ENCODE measurements at places on chromosomes 3 and 15.

DNA sequence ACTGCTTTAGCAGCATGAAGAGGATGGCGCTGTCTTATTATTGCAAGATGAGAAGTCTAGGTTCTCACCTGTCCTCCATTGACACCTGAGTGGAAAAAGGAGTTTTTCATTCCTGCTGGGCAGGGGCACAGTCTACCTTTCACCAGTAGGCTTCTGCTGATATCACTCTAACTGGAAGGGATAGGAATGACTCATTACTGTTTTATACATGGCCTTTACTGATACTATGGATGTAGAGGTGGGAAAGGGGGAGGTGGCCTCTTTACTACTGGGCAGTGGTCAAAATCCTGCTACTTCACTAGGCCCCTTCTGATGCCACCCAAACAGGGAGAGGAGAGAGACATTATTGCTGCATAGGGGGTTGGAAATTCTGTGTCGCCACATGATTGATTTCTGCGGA, 97.8 kb downstream of the BBX start:
- DNase-seq, result no peak

DNA sequence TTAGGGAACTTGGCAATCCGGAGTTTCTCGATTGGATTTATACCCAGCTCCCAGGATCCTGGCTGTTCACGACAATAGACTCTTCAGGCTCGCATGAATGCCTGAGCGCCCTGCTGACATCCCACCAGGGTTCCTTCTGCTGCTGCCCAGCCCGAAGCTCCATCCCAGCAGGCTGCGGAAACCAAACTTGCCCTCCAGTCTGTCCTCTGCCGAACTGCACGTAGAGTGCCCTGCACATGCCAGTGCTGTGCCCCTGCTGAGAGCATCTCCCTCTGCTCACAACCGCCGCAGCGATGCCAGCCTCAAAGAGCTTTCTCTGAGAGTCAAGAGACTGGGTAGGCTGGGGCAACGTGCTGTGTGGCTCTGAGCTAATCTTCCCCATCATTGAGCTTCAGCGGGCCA, 6.9 kb downstream of the ADAMTS7 start:
- DNase-seq, result no peak

GRCh38 chr15:47139965-47140364, 577.3 kb upstream of the SEMA6D start:
- DNase-seq, result no peak

DNA sequence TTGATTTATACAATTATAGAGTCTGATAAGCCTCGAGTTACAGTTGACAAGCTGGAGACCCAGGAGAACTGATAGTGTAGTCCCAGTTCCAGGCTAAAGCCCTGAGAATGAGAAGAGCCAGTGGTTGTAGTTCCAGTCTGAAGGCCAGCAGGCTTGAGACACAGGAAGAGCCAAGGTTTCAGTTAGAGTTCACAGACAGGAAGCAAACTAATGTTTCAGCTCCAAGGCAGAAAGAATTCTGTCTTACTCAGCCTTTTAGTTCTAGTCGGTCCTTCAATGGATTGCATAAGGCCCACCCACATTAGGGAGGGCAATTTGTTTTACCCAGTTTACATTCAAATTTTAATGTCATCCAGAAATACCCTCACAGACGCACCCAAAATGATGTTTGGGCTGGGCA, 102.7 kb downstream of the CDIN1 start:
- DNase-seq, result no peak

GRCh38 chr15:76239786-76240185, 71.5 kb downstream of the ETFA start:
- DNase-seq, result no peak

GRCh38 chr15:99303907-99304306, 52.6 kb downstream of the LRRC28 start:
- no peak for DNase-seq

DNA sequence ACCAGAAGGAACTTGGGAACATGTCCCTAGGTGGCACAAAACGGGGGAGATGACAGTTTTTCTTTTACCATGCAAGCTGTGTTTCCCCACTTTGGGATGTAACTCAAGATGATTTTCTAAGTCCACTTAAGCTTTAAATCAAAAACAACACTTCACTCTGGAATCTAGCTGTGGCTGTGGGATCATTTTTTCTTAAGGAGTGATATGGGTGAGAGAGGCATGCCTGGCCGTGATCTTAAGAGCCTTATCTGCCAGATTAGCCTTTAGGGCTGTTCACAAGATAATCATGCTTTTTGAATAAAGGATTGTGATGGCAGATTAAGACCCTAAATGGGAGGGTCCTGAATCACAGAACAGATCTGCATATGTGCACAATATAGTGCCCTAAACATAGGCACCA, 384.8 kb upstream of the SEMA6D start:
- DNase-seq, result no peak

DNA sequence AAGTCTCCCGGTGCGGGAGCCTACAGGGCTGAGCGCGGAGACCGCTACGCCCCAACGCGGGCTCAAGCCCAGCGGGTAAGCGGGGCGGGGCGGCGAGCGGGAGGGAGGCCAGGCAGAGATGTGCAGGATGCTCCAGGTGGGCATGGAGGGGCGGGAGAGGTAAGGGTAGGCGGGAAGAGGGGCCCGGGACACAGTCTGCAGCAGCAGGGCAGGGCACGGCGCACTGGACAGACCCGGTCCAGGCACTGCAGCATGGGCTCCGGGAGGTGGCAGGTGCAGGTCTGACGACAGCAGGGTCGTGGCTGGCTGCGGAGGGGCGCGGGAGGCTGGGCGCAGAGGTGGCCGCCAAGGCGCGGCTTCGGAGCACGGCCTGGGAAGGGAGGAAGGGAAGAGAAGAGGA, 102.8 kb downstream of the GABRB3 start:
- DNase-seq, result peak; percentile 78

GRCh38 chr3:171249245-171249644, 211.0 kb downstream of the TNIK start:
- DNase-seq, result no peak

GRCh38 chr15:90115783-90116182, 13.5 kb upstream of the IDH2 start:
- no peak for DNase-seq

- DNase-seq, result no peak
Observed at GRCh38 chr15:69117431-69117871, 43.0 kb upstream of the GLCE start.

DNA sequence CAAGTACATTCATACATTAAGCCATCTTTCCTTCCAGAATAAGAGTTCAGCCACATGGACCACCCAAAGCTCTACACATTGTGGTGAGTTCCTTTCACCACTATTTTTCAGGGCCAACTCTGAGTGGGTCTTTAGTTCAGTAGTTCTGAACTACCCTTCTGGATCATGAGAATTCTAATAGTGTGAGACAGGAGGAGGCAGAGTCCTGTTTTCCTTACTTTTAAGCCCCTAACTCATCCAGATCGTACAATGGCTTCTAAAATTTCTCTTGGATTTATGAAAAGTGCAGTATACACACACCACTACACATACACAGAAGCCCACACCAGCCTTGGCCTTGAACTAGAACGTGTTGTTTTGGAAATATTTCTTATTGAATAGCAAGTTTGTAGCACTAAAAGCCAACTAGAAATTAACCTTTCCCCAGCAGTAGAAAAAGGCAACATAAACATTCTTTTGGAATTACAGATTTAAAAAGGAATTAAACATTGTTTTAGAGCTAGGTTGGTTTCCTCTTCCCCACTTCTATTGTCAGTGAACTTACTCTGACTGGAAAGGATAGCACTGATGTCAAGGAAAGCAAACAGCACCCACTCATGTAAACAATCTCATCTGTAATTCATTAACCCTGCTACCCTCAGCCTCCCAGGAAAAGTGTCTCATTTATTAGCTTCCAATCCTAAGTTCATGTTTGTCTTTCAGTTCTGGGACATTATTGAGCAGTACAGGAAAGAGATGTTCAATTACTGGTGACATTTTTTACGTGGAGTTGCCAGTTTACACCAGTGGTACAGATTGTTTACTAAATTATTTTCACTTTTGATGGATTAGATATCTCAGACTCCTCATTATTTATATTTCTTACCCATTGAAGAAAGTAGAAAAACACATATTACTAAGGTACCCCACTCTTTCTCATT, 95.7 kb upstream of the AGTR1 start:
- no peak for DNase-seq

DNA sequence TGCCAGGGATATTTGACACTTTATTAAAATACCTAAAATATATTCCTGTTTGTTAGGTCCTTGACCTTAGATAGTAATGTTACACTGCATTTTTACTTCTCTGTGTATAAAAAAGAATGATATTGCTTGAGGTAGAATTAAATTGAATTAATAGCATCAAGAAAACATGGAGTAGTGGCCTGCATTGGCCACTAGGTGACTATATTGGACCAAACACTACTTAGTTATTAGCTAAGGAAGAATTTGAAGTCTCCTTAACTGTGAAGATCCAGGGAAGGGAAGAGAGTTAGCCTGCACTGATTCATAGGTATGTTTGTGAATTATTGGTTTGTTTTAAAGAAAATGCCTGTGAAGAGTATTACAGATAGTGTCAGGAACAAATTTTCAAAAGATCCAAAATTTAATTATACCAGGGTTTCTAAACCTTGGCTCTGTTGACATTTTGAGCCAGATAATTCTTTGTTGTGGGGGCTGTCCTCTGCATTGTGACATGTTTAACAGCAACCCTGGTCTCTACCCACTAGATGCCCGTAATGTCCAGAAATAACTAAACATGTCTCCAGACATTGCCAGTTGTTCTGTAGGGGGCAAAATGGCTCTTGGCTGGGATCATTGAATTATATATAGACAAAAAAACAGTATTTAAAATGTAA, 103.6 kb upstream of the THSD4 start:
- no peak for DNase-seq

DNA sequence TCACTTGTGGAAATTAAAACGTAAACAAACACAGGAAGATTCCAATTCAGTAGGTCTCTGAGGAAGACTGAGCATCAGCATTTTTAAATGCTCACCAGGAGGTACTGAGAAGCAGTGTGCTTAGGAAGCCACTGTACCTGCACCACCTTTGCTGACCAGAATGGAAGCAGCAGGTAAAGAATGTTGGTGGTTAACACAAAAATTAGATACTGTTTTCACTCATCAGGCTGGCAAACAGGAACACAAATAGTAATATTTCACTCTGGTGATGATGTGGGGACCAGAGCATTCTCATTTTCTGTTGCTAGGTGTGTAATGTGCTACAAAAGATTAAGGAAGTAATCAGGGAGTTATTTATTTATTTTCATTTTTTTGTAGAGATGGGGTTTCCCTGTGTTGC, 29.9 kb upstream of the GHSR start:
- no peak for DNase-seq

- no peak for DNase-seq
Observed at GRCh38 chr3:28207000-28207733, 34.3 kb upstream of the CMC1 start.

GRCh38 chr3:48469046-48469915, 22.7 kb downstream of the ATRIP start:
- DNase-seq, result peak; percentile 76

- no peak for DNase-seq
Observed at GRCh38 chr3:132253262-132253878, 63.8 kb upstream of the ACP3 start.

- DNase-seq, result no peak
Observed at GRCh38 chr3:141656771-141657170, 81.3 kb upstream of the RNF7 start.

DNA sequence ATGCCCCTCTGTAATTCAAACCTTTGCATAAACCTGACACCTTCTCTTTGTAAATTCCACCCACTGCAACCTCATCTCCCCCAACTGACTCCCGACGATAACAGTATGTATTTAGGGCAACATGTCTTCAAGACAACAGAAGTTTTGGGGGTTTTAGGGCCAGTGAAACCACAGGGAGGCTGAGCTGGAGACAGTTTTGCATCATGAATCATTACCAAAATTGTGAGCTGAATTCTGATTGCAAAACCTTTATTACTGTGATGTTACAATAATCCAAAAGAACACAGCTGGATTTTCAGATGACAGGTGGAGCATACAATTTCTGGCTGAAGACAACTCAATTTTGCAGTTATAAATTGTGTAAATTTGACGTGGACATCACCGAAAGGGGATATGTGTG, 281.3 kb upstream of the TTC14 start:
- DNase-seq, result no peak

- DNase-seq, result no peak
Observed at GRCh38 chr3:141355242-141355641, 13.1 kb upstream of the ZBTB38 start.

- DNase-seq, result no peak
Observed at GRCh38 chr3:196340466-196340865, 2.3 kb upstream of the TM4SF19 start.

DNA sequence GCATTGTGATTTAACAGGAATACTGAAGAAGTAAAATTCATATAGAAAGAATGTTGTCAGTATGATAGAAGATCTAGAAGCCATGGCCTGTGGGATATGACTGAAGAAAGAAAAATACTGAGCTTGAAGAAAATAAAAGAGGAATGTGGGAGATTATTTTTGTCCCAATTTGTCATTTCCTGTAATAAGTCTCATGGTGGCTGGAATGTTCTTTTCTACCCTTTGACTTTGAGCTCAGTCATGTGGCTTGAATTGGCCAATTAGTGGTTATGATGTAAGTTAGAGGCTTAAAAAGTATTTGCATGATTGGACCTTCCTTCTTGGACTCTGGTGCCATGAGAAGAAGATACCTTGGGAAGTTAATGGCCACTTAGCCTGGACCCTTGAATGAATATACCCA, 14.1 kb downstream of the APH1B start:
- no peak for DNase-seq

Measured in upper lobe of left lung (tissue), 6 donors.